Inflammatory macrophage treated with lipopolysaccharide for 1 hour (primary cell): ENCODE measurements at places on chromosomes 12 and 14.

- DNase-seq: no peak
These were observed 205.0 kb downstream of the ADAMTS20 start for GRCh38 chr12:43347026-43347425.

DNA sequence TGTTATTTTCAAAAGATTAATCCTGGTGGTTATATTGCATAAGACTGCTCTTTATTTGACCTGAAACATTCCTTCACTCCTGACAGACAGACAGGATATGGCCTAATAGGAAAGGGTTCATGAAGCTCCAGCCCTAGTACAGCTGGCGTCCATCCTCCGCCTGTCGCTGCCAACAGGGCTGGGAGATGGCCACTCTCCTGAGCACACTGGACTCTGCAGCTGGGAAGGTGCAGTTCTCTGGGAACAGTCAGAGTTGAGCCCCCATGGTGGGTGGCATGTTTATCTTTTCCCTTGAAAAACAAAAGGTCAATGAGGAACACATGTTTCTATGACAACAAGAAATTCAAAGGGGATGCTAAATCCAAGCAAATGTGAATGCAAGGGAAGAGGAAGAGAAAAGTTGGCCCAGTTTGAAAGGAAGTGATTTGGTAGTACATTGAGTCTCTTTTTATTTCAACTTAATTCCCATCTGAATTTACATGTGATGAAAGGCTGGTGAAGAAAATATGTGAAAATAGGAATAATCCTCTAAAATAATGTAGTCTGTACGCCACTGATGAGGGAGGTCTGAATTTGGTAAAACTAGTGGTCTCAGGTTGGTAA, 89.9 kb upstream of the DCN start:
- DNase-seq: no peak

DNA sequence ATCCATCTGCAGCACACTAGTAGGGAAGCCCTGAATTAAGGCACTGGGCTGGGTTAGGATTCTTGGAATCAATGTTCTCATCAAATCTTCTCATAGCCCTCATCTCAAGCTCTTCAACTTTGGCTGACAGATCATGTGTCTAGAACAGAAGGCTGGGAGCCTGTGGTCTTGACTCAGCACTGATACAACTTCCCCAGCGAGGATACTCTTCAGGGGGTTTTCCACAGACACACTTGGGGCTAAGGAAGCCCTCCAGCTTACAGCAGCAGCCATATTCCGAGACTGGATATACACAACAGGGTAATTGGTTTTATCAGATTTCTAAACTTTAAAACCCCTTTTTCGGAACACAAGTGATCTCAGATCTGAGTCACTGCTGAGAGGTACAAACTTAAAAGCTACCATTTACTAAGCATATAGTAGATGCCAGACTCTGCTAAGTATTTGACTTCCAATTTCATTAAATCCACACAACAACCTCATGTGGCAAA, 3.5 kb downstream of the FMNL3 start:
- DNase-seq: peak; percentile 97

DNA sequence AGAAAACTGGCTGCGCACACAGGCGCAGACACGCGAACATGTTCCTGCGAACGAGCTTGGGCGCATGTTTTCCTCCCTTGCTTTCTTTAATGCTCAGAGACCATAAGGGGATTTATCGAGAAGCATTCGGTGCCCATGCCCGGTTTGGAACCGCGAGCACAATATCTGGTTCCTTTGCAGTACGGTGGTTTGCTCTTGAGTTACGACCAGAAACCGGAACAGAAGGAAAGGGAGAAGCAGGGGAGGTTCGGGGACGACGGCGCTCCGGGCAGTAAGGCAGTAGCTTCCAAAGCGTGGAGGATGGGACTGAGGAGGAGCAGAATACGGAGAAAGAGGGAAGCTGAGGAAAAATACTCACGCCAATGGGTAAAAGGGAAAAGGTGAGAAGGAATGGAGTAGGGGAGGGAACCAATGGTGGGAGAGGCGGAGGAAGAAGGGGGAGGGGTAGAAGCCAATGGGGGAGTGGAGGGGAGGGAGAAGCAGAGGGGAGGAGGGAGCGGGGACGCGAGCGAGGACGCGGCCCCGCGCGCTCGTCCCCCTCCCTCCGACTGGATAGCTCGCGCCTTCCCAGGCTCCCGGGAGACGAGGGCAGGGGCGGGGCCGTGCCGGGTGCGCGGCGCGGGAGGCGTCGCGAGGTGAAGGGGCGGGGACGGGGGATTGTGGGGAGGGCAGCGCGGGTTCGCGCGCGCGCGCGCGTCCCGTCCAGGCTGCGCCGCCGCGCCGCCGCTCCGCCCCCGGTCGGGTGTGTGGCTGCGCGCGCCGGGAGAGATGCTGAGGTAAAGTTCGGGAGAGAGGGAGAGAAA, 625 bp upstream of the ARHGAP5 start:
- DNase-seq: peak; percentile 80

- no peak for DNase-seq
These were observed 19.5 kb downstream of the PLXNC1 start for GRCh38 chr12:94167756-94168416.

DNA sequence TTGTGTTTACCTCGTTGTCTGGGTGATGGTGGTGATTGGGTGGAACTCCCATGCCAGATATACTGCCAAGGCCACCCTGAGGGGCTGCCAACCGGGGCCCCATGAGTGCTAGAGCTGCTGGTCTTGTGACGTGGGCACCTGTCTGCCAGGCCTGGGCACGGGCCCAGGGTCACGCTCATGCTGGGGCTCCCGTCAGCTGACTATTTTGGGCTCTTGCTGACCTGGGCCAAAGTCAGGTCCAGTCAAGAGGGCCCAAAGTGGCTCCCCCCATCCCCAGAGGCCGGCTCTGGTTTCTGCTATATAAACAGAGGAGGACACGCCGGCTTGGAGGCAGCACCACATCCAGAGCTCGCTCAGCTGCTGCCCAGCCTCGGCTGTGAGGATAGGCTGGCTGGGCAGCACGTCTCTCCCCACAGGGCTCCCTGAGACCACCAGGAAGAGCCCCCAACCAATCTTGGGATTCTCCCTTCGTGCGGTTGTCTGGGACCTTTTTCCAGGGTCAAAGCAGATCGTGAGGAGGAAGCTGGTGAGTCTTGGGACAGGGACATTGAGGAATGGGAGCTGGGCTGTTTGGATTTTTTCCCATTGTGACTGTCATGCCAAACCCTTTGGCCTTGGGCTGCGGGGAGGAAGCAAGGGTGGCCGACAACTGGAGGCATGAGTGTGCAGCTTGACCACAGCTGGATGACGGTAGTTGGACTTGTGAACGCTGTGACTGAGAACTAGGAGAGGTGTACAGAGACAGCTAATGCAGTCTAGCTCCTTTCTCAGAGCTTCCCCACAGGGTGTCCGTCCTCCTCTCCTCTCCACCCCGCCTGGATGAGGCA, 7.6 kb upstream of the NR4A1 start:
- DNase-seq: no peak

DNA sequence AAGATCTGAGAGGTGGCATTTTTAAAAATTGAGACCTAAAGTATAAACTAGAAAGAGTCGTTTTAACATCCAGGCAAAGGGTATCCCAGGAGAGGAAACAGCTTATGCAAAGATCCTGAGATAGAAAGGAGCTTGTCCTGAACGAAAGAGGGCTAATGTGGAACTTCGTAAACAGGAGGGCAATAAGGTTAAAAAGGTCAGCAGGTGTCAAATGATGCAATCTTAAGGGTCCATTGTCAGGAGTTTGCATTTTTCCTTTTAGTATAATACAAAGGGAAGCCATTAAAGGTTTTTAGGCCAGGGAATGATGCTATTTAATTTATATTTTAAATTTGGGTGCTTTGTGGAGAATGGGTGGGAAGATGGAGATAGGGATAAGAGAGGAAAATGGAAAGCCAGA, 14.4 kb downstream of the FMNL3 start:
- DNase-seq: no peak

GRCh38 chr12:101076921-101077320, 133.1 kb downstream of the SLC5A8 start:
- no peak for DNase-seq

GRCh38 chr14:103925316-103925715, 2.9 kb upstream of the TDRD9 start:
- DNase-seq: peak; percentile 27

GRCh38 chr12:98893675-98894411, 248.8 kb downstream of the APAF1 start:
- DNase-seq: no peak

GRCh38 chr14:69615121-69615495, 3.7 kb downstream of the SUSD6 start:
- no peak for DNase-seq

GRCh38 chr12:131994589-131994988, 44.8 kb downstream of the EP400 start:
- no peak for DNase-seq

DNA sequence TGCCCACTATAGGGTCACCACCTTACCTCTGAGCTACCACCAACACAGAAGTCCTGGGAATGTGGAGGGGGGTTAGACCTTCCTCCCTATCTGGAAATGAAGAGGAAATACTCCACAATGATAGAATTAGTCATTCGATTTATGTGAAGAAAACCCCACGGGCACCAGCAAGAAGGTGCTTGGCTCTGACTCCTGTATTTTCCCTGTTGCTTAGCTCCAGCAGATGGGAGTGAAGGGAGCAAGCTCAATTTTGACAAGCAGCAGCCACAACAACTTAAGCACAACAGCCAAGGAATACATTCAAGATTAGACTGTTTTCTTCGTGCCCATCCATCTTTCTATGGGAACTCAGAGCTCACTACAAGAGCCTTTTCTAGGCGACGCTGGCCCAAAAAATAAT, 191.7 kb downstream of the SPTSSA start:
- no peak for DNase-seq

DNA sequence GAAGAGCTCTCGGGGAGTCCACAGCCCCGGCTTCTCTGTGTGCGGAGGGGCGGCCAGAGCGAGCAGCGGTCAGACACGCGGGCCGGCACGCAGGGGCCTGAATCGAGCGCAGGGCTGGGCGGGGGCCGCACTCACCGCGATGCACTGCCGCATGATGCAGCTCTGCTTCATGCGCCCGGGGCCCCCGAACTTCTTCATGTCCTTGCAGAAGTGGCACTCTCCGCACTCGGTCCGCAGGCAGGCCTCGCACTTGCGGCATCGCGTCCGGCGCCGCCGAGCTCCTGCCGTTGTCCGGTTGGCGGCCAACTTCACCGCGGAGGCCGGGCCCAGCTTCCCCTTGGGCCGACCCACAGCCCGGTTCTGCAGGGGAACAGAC, 53.1 kb downstream of the RNF34 start:
- no peak for DNase-seq

- DNase-seq: no peak
These were observed 360.8 kb downstream of the CCDC91 start for GRCh38 chr12:28550757-28551704.

DNA sequence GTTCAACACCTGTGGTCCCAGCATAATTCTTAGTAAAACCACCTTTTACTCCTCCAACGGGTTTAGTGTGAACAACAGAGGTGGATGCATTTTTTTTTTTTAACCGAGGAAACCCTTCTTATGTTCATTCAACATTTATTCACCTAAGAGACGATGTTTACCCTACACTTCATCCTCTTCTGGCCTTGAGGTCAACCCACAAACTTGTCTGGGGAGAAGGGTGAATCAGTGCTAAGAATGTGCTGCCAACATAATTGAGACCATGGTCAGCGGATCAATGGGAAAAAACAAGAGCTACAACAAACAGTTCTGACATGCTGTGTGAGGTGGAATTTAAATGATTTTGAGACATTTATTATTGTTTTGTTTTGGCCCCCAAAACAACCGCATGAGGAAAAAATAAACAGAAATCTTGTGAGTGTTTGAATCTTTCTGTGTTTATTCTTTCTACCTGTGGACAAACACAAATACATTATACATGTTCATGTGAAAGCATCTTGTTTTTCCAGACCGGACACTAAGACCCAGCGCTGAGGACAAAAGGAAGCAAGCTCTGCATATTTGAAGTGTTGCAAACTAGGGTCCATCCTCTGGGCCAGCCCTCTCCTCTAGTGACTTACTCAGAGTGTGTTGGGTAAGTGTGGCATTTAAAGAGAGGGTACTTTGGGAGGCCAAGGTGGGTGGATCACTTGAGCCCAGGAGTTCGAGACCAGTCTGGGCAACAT, 5.1 kb upstream of the USP30 start:
- DNase-seq: no peak

DNA sequence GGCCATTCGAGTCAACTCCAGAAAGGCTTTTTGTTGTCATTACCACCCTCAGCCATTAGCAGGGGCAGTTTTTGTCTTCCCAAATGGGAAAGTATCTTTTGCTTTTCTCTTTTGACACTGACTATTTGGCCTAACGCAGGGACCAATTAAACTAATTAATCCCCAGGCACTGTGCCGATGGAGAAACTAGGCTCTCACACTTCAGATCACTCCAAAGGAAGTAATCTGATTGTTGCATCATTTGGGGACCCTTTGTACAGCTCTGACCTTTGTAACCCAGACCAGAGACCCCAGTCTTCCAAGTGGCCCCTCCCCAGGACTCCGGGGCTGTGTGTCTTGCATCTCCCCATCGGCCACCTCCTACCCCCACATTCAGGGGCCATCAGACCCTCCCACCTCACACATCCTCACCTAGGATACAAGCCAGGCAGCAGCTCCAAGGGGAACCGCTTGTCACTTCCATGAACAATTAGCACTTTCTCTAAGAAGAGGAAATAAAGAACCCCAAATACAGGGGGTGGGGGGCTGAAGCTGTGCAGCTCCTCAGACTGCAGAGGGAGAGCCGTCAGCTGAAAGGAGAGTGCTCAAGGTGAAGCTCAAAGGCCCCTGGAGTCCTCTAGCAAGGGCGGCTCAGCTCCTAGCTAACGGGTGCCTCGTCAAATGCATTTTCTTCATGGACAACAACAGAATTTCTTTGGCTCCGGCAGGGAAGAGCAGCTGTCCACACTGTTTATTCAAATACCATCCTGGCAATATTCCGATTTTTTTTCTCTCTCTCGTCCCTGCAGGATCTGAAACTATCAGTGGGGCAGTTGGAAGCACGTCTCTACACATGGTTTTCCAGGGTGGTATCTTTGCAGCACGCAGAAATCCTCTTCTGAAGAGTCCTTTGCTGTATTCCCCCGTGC, 64.3 kb upstream of the DIO3 start:
- no peak for DNase-seq

DNA sequence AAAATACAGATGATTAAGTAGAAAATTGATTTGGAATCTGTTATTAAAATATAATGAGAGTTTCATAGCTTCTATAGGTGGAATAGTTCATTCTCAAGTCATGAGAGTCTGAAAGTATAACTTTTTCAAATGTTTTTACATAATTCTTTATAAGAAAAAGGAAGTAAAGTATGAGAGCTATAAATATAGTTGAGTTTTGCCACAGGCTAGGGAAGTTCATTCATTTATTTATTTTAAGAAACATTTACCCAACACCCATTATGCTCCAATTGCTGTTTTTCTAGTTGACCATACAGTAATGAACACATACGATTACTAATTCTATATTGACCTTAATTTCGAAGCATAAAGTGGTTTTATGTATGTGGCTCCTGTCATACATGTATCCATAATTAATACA, 24.8 kb downstream of the LRRIQ1 start:
- peak; percentile 26 for DNase-seq
